NCI-H187 (cell line): ENCODE measurements at places on chromosomes 12 and 14.

DNA sequence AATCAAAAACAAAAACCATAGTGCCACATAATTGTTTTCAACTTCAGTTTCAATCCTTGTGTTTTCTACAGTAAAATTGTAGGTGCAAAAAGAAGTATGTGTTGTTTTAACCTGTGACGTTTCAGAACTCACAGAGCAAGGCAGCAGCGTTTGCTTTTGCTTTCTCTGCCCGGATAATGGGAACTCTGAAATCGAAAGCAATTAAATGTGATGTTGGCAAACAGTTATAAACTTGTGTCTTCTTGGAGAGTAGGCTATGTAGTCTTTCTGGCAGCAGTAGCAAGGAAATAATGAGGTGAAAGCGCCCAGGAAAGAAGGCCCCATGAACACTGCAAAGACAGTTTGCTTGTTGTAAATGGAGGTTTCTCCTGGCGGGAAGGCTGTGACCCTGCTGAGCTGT is 39.1 kb downstream of the FNTB start:
- DNase-seq, result no peak

- no peak for DNase-seq
These were observed 1.7 kb downstream of the DPPA3 start for GRCh38 chr12:7712841-7713442.

GRCh38 chr12:107429006-107429705 is 256.4 kb upstream of the PWP1 start:
- DNase-seq, result no peak

- no peak for DNase-seq
These were observed 58.9 kb upstream of the FBXO33 start for GRCh38 chr14:39491134-39491571.

- no peak for DNase-seq
These were observed 132.0 kb downstream of the KICS2 start for GRCh38 chr12:64090047-64090446.

- DNase-seq, result no peak
These were observed 12.5 kb downstream of the PCNX1 start for GRCh38 chr14:70919774-70920173.

DNA sequence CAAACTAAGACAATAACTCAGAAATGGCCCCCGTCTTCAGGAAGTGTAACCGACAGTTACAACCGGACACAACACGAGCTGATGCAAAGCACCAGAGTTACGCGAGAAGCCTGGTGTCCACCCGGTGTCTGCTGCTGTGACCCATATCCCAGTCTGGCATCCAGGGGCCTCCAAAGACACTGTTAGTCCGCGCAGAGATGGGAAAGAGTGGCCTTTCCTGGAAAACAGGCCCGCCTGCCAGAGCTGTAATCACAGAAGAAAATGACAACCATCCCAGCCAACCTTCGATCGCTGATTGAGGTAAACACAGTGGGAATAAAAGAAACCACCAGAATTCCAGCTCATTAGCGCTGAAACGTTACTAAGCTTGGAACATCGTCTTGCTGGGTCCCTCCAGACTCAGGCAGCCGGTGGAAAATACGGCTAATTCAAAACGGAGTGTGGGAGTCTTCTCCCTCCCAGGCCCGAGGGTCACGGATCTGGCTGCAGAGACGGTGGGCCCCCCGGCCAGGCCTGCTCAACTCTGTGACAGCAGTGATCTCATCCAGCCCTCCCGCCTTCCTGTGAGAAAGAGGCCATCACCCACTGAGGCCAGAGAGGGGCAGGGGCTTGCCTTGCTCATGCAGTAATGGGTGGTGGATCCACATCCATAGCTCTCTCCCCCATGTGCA is 273.9 kb upstream of the RTL1 start:
- no peak for DNase-seq

DNA sequence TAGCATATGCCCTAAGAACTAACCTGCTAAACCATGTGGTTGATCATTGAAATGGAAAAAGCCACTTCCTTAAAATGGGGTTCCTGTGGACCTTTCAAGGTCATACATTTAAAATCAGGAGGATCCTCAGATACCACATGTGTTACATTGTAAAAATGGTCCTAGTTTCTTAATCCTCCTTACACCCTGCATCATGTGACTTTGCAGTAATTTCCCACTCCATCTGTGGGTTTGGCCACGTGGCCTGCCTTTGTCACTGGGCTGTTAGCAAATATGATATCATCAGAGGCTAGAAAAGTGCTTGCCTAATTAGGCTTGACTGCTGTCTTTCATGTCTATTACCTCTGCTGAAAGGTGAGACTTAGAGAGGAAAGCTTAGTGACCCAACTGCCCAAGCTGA is 70.7 kb downstream of the CMKLR1 start:
- DNase-seq, result no peak

- DNase-seq, result no peak
These were observed 134.7 kb upstream of the SCAF11 start for GRCh38 chr12:46124848-46125619.

DNA sequence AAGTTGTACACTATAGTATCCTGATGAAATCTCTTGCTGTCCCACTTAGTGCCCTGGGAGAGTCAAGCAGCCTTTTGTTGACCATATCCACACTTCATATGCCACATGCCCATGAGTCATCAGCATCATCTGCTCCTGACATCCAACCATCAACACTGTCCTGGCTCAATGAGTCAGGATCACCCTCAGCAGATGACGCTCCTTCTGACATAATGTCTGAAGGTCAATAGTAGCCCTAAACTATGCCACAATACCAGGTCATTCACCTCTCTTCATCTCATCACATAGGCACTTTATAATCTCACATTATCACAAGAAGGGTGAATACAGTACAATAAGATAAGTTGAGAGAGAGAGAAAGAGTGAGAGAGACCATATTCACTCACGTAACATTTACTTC is 369.0 kb upstream of the FAR2 start:
- DNase-seq, result no peak

DNA sequence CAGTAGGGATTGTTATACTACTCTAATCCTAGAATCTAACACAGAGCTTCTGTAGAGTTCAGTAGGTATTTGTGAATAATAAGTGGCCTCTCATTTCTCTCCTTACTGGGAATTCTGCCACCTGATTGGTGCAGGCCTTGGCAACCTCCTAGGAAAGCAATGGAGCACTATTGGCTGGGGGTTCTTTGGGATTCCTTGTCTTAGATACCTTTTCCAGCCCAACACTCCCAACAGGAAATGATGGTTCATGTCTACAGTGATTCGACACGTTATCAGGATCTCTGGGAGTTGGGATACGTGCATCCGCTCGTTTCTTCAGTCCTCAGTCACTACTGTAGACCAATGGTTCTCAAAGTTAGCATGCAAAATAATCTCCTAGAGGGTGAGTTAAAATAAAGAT is 67.4 kb downstream of the ELK3 start:
- DNase-seq, result no peak

DNA sequence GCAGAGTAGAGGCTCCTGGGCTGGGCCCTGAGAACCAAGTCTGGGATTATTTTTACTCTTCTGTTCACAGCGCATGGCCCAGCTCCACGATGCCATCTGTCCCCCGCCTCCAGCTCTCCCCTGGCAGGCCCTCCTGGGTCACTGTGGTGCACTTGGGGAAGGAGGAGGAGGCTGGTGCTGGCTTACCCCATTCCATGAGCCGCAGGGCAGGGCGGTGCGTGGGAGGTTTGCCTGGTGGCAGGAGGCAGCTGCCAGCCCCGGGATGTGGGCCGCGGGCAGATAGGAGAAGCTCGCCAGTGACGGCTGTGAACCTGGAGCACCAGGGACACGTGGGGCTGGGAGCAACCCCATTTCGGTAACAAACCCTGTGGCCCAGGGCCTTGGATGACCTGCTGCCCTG is 23.2 kb downstream of the TEAD4 start:
- no peak for DNase-seq

GRCh38 chr14:73524493-73524892 is 12.4 kb upstream of the ACOT1 start:
- DNase-seq, result no peak

- no peak for DNase-seq
These were observed 52.3 kb downstream of the IRAK3 start for GRCh38 chr12:66241061-66242043.

DNA sequence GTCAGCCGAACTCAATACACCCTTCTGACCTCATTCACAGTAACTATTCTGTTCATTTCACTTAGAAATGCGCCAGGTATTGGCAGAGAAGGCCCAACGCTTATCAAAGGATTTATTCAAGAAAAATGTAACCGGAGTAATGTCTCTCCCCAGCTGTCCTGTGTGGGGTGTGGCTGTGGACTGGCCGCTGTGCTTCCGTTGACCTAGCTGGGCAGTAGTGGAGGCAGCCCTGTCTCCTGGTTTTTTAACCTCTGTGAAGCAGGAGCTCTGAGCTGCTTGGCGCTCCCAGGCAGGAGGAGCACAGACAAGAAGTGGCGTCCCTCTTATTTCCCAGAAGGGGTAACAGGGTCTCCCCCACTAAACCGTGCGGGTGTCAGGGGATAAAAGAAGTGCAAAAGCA is 85.2 kb downstream of the ESR2 start:
- DNase-seq, result no peak

DNA sequence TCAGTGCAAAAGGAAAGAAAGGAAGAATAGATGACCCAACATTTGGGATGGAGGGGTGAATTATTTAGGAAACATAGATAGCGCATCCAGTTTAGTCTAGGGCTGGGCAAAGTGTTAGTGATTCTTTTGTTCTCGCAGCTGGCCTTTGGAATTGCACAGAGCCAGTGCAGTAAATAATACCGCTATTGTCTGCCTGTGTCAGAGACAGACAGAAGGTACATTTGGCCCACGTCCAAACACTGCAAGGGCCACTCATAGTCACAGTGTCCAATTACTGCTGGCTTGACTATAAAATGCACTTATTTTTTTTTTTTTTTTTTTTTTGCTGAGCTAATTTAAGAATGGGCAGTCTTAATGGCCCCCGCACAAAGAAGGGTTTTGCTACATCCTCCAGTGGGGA is 638.6 kb downstream of the BCL11B start:
- peak; percentile 92 for DNase-seq

- DNase-seq, result no peak
These were observed 26.8 kb downstream of the TMEM63C start for GRCh38 chr14:77208291-77208978.

DNA sequence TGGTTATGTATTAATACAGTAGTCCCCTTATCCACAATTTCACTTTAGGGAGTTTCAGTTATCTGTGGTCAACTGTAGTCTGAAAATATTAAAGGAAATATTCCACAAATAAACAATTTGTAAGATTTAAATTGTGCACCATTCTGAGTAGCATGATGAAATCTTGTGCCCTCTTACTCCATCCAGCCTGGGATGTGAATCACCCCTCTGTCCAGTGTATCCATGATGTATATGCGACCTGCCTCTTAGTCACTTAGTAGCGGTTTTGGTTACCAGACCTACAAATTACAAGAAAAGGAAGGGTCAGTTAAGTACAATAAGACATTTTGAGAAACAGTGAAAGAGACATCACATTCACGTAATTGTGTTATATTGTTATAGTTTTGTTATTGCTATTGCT is 39.9 kb upstream of the MDGA2 start:
- DNase-seq, result no peak

DNA sequence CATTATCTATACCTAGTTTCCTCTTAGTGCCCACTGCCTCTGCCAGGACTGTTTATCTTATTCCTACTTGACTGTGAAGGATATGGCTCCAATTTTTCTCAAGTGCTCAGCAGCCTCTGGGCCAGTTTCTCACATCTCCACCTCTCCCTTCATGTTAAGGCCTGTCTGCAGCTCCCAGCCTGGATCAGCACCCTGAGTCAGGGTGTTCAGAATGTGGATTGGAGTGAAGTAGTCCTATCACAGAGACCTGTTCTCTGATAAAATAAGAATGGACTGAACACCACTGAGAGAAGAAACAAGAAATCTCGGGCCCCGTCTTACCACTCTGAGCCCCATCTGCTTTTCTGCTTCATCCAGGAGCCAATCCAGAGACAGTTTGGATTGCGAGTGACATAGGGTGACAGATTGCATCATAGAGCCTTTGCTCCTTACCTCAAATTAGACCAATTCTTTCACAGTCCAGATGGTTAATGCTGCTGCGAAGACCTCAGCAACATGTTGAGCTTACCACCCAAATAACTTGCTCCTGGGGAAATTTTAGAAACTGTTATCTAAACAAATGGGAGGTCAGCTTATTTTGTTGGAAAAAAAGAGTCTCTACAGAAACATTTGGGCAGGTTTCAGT is 473.1 kb downstream of the PDZRN4 start:
- no peak for DNase-seq

DNA sequence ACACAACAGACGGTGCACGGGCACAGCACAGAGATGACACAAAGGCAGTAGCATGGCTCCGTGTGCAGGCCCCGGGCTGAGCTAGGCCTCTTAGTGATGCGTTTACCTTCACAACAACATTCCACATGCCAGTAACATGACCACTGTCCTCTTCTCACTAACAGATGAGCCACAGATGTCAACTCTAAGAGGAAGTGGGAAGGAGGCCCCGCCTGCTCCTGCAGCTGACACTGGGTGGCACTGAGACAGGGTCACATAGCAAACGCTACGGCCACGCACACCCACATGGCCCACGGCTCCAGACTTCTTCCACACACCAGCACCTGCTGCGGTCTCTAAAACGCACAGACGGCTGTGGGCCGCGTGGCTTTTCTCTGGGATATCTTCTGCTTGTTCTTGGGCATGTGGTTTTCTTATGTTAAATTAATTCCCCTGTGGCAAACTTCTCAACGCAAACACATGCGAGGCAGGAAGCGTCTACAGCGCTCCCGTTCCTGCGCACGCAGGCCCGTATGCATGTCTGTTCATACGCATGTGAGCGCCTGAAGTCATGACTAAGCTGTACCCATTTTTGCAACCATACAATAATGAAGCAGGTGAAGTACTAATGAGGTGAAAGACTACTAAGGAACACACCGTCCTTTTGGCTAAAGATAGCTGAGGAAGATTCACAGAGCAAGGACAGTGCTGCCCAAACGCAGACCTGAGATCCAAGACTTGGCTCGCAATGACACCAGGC is 26.8 kb downstream of the AMN start:
- no peak for DNase-seq

DNA sequence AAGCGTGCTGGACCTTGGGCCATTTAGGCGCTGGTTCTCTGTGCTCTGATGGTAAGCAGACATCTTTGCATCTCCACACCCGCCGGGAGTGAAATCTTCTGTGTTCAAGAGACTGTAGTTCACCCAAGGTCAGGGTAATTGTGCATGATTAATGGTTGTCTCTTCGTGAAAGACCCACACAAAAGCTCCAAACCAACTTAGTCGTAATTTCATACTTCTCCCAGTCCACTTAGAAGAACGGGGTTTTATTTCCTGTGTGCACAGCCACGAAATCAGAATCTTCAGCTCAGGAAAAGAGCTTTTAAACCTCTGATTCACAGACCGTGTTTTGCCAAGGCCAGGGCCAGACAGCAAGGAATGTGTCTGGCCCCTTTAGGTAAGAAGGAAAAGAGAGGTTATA is 640.9 kb downstream of the MED13L start:
- no peak for DNase-seq
